ENCODE measurements at places on chromosomes 12 and 14.
A peak's percentile ranks its signal among the peaks of the same experiment; 100 is the strongest.

- no peak for DNase-seq
Observed at GRCh38 chr12:83132360-83132759, 445.7 kb downstream of the TMTC2 start.

- DNase-seq, result no peak
Observed at GRCh38 chr12:71164166-71164565, 6.4 kb upstream of the TSPAN8 start.

- peak; percentile 40 for DNase-seq
Observed at GRCh38 chr14:21191809-21192446, 36.1 kb upstream of the OR5AU1 start.

GRCh38 chr12:11607313-11608081, 42.0 kb upstream of the ETV6 start:
- DNase-seq, result no peak

- DNase-seq, result no peak
Observed at GRCh38 chr12:122048151-122048550, 26.5 kb downstream of the BCL7A start.

DNA sequence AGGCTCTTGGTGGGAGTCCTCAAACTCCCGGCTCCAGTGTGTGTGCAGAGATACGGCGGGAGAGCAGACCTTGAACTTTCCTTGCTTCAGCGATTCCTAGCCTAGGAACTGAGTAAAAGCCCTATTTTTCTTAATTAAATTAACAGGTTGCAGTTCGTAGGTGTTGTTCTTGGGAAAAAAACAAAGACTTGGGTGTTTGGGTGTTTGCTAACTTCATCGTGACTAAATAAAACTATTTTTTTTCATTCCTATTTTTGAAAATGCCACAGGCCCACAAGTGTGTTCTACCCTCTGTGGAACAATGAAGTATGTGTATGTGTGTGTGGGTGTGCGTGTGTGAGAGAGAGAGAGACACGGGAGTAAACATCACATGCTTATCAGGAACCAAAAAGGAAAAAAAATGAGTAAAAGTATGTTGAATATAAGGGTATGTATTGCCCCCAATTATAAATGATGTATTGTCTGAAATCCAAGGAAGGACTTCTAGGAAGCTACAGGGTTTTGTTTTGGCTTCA, 651 bp downstream of the TMEM117 start:
- DNase-seq, result no peak

- no peak for DNase-seq
Observed at GRCh38 chr12:12533238-12533829, 29.3 kb downstream of the DUSP16 start.

GRCh38 chr12:14621826-14622225, 54.1 kb upstream of the PLBD1 start:
- no peak for DNase-seq

- no peak for DNase-seq
Observed at GRCh38 chr14:90354551-90355298, 23.0 kb upstream of the NRDE2 start.

GRCh38 chr14:104253901-104254353, 115.5 kb downstream of the KIF26A start:
- DNase-seq, result no peak

DNA sequence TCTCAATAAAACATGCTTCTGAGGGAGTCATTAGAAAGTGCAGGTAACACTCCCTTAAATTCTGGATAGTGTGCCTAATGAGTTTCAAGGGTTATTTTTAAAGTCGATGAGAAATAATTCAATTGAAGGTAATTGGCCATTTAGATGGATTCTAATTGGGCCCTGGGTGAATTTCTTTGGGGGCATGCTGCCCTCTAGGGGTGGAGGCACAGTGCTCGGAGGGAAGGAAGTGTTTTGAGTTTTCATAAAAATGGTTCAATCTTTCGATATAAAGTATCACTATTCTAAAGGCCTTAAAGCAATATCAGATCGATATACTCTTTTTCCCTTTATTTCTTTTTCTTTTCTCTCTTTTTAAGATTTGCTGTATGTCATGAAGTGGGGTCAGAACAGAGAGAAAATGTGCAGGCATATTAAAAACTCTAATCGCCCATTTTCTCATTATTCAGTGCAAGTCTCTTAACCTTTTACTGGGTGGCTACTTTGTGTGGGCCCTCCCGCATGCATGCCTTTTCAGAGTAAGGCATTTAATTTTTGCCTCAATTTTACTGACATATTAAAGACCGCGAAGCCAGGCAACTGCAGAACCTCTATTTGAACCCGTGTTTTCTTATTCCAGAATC, 25.5 kb downstream of the NKX2-8 start:
- no peak for DNase-seq

GRCh38 chr12:38776647-38777046, 128.7 kb downstream of the CPNE8 start:
- no peak for DNase-seq

DNA sequence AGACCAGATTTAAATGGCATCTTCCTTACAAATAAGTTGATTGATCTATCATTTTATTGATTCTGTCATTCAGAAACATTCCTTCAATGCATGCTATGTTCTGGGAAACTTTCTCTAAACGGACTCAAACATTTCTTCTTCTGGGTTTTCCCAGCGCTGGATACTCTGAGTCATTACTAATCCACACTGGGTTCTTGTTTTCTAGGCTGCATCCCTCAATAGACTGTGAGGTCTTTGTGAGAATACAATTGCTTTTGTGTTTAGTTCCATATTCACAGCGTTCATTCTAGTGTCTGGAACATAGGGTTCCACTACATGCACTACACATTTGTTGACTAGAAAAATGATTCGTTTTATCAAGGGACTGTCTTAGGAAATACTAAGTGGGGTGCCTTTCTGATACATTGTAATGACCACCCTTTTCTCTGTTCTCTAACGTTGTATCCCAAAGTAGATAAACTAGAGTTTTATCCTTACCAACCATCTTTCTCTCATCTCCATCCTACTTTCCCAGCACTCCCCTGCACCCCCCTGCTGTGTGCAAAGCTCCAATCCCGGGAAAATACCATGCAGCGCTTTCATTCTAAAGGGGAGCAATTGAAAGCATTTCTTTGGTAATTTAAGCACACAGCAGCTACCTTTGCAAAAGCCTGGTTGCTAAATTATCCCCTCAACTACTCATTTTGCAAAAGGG, 878.7 kb downstream of the DIO2 start:
- no peak for DNase-seq

GRCh38 chr12:75560167-75560566, 48.8 kb upstream of the KRR1 start:
- no peak for DNase-seq

DNA sequence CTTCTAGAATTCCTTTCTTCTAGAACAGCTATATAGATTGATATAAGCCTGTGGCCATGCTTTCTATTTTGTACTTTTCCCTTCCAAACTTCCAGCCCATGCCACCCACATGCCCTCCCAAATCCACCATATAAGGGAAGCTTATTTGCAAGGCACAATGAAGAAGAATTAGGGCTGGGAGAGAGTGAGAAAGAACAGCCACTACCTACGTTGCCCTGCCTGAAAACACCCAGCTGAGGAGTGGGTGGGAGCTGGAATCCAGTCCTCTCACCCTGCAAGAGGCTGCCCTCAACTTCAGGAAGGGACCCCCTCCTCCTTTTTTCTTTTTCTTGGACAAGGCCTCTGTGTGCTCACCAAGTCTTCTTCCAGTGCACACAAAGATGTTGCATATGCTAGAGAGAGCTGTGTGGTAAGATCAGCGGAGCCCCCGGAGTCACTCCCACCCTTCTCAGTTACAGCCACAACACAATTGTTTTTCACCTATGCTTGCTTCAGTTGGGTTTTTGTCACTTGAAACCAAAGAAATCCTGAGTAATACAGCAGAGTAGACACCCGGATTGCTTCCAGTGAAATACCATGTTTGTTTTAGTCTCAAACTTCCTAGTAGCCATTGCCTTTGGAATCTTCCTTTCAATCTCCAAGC, 38.8 kb downstream of the CDKL1 start:
- no peak for DNase-seq

GRCh38 chr12:114834621-114835020, 150.6 kb upstream of the TBX3 start:
- no peak for DNase-seq

- peak; percentile 41 for DNase-seq
Observed at GRCh38 chr14:69643430-69644200, 32.2 kb downstream of the SUSD6 start.

DNA sequence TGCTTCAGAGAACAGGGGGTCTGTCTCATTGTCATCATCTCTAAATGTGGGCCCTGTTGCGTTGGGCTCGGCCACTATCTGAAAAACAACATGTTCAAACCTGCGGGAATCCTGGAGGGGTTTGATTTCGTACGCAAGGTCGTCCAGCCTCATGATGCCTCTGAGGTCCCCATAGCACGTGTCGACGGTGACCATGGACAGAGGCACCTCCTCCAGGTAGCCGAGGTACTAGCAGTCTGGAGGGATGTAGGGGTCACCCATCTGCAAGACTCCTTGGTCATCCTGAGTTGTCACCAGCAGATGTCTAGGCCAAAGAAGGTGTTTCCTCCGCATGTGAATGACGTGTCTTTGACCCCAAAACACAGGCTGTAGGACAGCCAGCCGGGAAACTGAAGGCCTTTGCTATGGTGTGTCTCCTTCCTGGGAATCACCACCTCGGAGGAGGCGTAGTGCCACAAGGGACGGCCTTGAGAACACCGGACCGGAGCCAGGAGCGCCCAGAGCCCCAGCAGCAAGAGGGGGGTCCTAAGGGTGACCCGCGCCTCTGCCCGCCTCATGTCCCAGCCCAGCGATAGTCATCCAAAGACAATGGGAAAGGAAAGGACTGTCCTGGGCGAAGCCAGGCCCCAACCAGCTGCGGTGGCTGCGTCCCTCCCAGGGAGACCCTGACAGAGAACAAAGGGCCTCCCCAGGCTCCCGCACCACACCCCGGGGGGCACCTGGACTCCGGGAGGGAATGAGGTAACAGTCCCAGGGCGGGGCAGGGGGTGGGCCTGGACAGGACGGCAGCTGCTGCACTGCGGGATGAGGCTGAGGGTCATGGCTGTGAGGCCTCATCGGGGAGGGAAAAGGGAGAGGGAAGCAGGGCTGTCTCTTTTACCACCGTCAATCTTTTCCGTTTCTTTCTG, 445.5 kb downstream of the TMEM121 start:
- DNase-seq, result no peak

DNA sequence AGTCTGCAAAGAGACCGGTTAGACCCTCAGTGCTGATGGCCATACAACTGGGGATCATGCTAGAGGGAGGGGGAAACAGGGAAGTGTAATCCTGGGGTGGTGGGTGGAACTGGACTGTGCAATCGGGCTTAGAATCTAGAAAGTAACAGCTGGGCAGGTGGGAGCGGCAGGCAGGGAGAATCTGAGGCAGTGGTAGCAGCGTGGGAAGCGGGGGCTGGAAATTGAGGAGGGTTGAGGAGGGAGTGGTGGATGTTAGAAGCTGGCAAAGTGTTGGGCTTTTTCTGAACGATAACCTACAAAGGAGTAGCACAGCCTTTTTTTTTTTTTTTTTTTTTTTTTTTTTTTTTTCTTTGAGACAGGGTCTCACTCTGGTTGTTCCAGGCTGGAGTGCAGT, 3.1 kb upstream of the IGFBP6 start:
- DNase-seq, result no peak

DNA sequence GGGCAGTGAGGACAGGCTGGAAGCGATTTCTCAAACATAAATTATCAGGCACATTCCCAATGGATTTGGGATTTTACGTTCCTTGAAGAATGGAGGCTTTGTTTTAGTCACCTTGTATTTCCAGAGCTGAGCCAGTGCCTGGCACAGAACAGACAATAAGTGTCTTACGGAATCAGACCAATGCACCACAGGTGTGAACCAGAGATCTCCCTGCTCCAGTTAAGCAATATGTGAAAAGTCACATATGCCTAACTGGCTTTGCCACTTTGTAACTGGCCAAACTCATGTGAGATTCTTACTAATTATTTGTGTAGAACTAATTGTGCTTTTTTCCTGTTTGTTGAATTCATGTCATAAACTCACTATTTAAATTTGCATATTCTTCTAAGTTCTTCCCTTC, 130.4 kb downstream of the KCNH5 start:
- no peak for DNase-seq

GRCh38 chr12:85627584-85627983, 208.6 kb downstream of the RASSF9 start:
- no peak for DNase-seq

- DNase-seq, result no peak
Observed at GRCh38 chr12:6076346-6076745, 48.1 kb downstream of the VWF start.

DNA sequence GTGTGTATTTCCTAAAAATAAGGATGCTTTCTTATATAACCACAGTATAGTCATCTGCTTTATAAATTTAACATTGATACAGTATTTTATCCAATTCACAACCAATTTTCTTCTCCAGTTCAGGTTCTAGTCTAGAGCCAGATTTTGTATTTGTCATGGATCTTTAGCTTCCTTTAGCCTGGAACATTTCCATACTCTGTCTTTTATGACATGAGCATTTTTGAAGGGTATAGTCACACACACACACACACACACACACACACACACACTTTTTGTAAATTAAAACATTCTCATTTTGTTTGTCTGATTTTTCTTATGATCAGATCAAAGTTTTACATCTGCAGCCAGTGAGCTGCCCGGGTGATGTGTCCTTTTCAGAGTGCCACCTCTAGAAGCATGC, 25.4 kb downstream of the CGRRF1 start:
- DNase-seq, result no peak

DNA sequence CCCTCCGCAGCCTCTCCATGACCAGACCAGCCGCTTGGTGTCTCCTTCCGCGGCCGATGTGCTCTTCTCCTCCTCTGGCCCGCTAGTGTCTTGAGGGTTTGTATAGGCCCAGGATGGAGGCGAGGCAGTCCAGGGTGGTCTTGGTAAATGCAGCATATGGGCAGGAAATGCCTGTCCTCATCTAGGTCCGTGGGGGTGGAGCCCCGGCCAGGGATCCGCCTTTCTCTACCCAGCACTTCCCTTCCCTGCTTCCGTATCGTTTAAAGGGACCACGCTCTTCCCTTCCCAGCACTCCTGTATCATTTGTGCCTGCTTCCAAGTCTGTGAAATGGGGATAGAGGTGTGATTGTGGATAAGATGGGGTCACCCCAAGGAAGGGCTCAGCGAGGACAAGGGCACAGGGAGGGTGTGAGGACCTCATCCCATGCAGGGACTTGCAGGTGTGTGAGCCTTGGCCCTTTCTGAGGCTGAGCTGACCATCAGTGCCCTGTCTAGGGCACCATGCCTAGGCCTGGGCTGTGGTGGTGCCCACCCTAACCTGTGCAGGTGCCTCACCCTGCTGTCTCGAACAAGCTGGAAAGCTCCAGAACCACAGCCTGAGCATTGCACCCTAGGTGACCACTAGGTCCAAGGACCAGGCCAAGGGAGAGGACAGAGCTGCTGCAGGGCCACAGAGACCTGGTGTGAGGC, 326.8 kb upstream of the RTL1 start:
- DNase-seq, result no peak

DNA sequence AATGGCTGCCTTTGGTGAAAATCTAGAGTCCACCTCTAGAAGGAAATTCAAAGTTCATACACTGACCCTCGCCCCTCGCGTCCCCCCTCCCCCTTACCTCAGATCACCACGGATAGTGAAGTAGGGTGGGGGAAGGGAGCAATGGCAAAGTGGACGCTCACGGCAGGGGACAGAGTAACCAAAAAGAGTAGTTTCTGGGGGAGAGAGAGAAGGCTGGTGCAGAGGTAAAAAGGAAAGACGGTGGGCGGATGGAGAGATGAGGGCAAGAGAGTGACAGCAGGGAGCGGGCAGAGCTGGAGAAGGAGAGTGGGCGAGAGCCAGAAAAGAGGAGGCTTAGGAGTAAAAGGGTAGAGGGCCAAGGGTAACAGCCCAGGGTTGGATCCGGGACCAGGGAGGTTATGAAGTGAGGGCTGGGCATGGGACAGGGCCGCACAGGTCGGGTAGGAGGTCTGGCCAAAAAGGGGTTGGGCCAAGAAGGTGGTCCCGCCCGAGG, 423 bp downstream of the ALDH6A1 start:
- no peak for DNase-seq

Data from stimulated activated CD4-positive, alpha-beta T cell treated with anti-CD3 and anti-CD28 coated beads, Interleukin-15, amount 100 ng/mL, for 1 hour (primary cell).